ENCODE measurements at places on chromosomes 1 and 21.

DNA sequence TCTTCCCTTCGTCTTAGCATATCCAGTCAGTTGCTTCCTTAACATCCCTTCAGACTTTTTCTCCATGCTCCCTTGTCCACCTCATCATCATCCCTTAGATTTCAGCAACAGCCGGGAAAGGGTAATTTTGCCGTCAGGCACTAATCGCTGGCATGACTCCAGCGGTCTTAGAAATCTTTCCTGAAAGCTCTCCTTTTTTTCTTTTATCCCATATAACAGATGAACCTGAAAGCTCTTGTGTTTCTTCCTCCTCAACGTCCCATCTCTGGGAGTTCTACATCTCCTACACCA lies 10.4 kb upstream of the BOLA1 start:
- DNase-seq = no peak

GRCh38 chr21:38658511-38658910 lies 147.2 kb upstream of the ETS2 start:
- no peak for DNase-seq

- no peak for DNase-seq
Measured at GRCh38 chr1:89552471-89553081, 27.9 kb downstream of the LRRC8B start.

GRCh38 chr1:168362991-168363390 lies 82.3 kb downstream of the TBX19 start:
- DNase-seq = no peak

DNA sequence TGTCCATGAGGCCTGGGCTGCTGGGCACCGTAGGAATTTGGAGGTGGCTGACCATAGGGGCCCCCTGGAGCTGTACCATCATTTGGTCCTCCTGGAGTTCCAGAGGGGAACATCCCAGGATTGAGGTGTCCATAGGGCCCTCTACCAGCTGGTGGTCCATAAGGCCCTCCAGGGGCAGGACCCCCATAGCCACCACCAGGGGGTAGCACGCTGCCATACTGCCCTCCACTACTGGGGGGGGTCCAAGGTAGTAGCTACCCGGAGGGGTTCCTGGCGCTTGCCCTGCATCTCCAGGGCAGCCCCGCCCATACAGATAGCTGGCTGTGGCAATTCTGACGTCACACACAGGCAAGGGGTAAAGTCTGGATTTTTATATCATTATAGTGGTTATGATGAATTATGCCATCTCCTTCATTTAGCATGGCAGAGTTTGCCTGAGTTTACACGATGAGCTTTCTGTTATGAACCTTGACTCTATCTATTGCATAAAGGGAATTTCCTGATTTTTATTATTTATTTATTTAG lies 13.2 kb downstream of the MDM4 start:
- DNase-seq = no peak

GRCh38 chr1:40532844-40533424 lies 1.5 kb downstream of the ZNF684 start:
- peak; percentile 70 for DNase-seq

DNA sequence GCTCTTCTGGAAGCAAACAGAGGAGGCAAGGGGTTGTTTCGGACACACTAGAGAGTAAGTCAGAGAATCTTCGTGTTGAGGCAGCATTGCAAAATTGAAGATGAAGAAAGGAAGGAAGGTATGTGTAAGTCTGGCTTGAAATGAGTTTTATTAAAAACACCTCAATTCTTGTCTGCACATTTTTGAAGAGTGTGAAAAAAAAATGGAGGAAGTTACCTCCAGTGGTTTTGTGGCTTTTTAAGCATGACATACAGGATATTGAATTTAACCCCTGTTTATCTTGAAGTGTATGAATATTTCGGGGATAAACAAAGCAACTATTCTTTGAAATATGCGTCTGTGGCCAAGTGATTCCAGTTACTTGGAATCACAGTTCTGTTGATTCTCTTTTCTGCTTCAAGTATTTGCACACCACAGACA lies 203.2 kb upstream of the SGIP1 start:
- peak; percentile 20 for DNase-seq

DNA sequence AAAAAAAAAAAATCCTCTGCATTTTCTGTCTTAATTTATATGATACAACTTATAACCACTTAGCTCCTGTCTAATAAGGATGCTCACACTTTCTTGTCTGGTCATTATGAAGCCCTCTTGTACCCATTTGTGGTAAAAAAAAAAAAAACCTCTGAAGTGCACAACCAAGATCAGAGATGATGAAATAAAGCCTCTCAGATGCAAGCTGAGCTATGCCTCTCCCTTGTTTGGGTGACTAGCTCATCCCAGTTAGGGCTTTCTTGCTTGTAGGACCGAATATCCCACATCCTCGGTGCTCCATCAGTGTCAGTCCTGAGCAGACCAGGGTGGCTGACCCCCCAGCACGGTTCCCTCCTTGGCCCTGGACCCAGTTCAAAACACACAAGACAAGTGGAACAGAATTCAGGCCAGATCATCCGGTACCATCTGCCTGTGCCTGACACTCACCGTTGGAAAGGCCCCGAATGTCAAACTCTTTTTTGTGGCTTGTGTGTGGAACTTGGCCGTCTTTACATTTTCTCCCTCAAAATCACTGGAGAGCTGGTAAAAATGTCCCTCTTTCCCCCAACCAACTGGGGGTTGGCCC lies 6.3 kb upstream of the SELENON start:
- peak; percentile 29 for DNase-seq

- no peak for DNase-seq
Measured at GRCh38 chr1:78673120-78673519, 23.5 kb downstream of the IFI44 start.

GRCh38 chr1:15509586-15509985 lies 14.4 kb downstream of the CASP9 start:
- no peak for DNase-seq

DNA sequence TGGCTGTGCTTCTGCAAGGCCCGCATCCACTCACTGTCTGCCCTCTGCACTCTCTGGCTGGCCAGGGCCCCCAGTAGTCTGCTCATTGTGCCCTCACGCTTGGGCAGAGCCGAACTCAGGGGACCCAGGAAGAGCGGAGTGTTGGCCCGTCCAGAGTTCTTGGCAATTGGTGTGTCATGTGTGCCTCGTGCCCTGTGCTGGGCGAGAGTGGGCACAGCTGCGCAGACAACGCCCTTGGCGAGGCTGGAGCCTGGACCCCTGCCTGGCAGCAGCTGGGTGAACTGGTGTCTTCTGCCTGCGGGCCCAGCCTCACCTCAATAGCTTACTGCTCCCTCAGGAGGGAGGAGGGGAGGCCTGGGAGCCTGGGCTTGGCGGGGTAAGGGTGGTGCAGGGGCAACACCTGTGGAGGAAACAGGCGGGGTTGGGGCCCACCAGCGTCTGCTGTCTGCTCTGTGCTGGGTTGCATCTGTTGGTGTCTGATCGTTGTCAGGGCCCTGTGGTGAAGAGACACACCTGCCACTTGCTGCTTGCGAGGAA lies 2.1 kb downstream of the GUK1 start:
- no peak for DNase-seq

DNA sequence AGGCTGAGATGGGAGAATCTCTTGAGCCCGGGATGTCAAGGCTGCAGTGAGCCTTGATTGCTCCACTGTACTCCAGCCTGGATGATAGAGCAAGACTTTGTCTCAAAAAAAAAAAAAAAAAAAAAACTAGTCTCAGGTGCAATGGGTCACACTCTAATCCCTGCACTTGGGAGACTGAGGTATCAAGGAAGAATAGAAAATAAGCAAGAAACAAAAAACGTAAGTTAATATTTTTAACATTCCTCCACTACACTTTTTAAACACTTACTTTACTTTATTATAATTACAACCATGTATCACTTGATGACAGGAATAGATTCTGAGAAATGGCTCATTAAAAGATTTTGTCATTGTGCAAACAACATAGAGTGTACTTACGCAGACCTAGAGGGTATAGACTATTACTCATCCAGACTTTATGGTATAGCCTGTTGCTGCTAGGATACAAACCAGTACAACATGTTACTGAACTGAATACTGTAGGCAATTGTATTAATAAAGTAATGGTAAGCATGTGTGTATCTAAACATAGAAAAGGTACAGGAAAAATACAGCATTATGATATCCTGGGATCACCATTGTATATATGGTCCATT lies 1244.1 kb upstream of the ADGRL4 start:
- DNase-seq = no peak

- DNase-seq = no peak
Measured at GRCh38 chr1:183315991-183316758, 102.0 kb downstream of the NMNAT2 start.

GRCh38 chr1:206067486-206068227 lies 14.7 kb downstream of the RHEX start:
- no peak for DNase-seq

DNA sequence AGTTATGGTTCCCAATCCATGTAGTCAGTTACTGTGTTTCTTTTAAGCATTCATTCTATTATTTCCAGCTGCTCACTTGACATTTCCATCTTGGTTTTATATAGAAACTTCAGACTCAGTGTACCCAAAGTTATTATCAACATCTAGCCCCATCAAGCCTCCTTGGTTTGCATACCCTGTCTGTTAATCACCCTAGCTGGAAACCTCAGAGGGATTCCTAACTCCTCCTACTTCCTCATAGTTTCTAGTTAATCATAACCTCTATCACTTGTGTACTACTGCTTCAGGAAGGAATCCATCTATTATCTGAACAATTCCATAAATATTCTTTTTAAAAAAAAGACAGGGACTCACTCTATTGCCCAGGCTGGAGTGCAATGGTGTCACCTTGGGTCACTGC lies 293.3 kb downstream of the SDCCAG8 start:
- peak; percentile 60 for DNase-seq
